ENCODE measurements at places on chromosomes 2 and 18. TPM values are rescaled to one million over a fixed set of nuclear protein-coding genes. Genes with fewer than 3 reads are reported as not detected.

PLEKHH2 gene
- 7.6 TPM for total RNA-seq

MYO5B gene
- 6.5 TPM for total RNA-seq

DOK1 gene
- total RNA-seq = 5.3 TPM

POLR1A gene
- total RNA-seq = 14.5 TPM

SEC11C gene
- 95.7 TPM for total RNA-seq

TMEM17 gene
- 7.8 TPM for total RNA-seq

HEATR5B gene
- total RNA-seq = 93.2 TPM

Measured in diencephalon (tissue), 1 donor.